ENCODE measurements at places on chromosomes 16 and 17.

GRCh38 chr17:76725580-76726230 is 701 bp downstream of the JMJD6 start:
- peak; percentile 68 for DNase-seq

DNA sequence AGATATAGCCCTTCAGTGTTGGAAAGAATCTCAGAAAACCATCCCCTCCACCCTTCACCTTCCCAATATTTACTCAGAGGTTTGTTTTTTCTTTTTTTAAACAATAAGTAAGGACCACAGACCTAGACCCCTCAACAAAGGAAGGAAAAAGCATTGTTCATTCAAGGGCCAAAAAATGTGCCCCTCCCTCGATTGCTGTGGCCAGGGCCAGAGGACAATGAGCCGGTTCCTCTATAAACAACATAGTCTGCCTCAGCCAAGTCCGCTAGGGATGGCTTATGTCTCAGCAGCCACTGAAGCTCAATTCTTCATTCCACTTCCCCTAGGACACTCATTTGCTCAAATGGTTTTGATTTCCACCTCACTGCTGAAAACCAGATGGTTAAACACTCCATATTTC is 24.0 kb downstream of the TRIM16 start:
- DNase-seq, result no peak

DNA sequence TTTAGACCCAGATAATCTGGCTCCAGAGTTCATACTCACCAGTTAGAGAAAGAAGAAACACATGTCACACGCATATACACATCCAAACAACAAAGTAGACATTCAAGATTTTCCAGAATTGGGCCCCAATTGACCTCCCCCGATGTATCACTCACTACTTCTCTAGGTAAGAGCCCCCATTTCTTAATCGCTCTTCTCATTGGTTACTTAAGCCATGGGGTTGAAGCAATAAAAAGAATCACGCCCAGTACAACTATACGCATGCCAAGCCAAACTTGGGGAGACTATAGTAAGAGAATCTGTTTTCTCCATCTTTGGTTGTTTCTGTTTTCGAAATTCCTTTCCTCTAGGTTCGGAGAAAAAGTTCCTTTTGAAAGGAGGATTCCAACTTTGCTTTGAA is 565 bp downstream of the DDX52 start:
- DNase-seq, result no peak

DNA sequence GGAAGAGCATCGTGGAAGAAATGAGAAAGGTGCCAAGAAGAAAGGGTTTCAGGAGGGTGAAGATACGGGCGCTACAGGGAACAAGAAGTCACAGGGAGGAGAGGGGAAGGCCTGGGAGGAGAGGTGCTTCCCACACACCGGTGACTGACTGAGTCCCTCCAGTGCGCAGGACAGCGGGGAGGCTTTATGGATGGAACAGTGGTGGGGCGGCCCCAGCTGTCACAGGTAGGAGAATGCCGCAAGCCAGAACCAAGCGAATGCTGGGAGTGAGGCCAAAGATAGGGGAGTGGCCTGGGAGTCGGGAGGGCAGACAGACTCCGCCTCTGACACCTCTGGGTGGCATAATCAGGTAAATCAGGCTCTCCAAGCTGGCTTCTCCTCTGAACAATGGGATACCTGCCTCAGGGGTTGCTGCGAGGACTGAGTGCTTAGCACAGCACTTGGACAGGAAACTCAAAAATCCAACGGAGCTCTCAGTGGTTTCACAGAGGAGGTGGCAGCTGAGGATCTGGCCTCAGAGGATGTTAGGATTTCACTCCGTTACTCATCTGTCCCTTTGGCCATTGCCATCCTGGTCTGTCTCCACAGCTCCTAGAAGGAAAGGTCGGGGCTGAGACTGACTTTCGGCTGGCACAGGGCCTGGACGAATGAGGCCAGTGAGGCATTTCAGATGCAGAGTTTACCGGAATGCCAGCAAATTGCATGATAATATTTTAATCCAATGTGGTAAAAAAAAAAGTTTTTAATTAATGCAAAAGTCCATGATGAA is 717 bp upstream of the CNP start:
- DNase-seq, result peak; percentile 70

GRCh38 chr17:79372470-79373238 is 238.2 kb downstream of the RBFOX3 start:
- DNase-seq, result no peak

DNA sequence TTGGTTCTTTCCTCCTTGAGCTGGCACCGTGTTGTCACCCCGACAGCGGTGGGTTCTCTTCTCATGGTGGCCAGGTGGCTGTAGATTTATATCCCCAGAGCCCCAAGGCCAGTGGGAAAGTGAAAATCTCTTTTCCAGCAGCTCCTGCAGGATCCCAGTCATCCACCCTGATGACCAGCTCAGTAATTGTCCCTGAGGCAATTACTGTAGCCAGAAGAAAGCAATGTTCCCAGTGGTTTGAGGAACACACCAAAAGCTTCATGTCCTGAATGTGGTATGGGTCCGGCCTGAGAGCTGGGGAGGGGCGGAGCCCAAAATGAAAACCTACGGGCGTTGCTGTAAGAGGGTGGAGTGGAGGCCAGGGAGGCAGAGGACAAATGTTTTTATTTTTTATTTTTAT is 69.0 kb downstream of the WSB1 start:
- no peak for DNase-seq

DNA sequence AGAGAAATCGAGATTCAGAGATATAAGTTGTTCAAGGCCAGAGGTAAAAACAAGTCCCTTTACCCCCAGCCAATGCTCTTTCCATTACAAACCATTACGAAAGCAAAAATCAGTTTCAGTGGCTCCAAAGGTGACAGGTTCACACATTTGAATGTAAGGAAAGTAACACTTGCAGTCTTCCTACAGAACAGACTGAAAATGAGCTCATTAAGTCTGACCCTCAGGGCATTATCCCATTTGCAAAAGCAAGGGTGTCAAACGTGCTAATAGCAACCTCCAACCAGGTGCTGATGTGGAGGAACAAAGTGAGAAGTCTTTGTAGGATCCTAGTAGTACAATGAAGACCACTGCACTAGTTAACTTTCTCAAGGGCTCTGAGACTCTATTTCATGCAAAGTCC is 65.2 kb downstream of the XPO6 start:
- no peak for DNase-seq

Data from CD4-positive, alpha-beta T cell treated with Interleukin-2 at 100 ng/mL for 4 hours (primary cell).